ENCODE measurements at places on chromosomes 5 and 9.

- peak; percentile 86 for DNase-seq
Observed at GRCh38 chr5:442335-443238, at the start of gene EXOC3. TSS of gene EXOC3 (plus strand) at chr5:443176. CDS start at chr5:446206, 3,030 bp downstream.

DNA sequence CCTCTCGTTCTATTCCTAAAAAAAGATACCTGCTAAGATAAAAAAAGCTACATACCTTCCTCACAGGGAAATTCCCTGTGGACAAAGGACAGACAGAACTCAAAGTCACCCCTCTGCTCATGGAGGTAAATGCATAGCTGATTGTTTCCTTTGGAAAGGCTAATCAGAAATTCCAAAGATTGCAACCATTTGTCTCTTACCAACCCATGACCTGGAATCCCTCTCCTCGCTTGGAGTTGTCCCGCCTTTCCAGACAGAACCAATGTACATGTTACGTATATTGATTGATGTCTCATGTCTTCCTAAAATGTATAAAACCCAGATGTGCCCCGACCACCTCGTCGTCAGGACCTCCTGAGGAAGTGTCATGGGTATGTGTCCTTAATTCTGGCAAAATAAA, 49.2 kb upstream of the LIFR start:
- DNase-seq, result no peak

DNA sequence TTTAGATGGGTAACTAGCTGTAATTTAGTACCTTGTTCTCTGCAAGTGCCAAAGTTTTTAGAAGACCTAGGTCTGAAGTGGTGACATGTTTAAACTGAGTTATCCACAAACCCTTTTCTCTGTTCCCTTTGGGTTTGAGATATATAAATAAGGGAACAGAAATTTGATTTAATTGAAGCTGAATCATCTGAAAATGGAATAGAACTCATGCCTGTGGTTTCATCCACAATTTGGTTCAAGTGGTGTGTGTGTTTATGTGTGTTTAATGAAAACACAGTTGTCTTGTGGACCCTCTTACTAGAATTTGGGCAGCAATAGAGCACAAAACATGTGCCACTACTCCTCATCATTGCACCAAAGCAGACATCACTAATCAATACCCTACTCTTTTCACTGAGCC, 216.9 kb downstream of the GLIS3 start:
- DNase-seq, result no peak

DNA sequence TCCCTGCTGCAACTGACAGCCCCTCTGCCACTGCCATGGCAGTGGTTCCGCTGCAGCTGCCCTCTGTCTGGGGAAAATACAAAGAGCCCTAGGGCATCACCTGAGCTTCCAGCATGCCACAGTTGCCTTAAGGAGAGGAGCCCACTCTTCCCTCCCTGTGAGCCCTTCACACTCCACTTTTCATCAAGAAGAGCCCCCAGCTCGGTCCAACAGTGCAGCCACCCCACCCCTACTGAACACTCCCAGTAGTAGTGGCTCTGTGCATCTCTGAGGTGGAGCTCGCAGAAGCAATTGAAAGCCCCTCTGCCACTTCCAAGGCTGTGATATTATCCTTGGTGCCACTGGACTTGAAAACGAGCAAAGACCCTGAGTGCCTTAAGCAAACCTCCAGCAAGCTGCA, 696.8 kb upstream of the COX7C start:
- DNase-seq, result no peak

DNA sequence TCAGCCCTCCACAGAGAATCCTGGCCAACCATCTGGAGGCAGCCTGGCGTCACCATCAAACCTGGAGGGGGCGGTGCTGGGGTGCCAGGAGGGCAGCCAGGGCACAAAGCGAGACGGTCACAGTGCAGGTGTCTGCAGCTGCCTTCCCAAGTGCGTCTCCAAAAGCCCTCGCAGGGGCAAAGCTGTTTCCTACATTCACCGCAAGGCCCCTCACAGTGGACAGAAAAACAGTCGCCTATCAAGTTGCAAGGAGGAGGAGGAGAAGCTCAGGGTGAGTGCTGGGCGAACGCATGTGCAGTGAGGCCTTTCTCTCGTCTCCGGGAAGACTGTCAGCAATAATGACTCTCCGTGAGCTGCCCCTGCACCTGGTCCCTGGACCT, 18.0 kb upstream of the LHX3 start:
- DNase-seq, result no peak

GRCh38 chr5:163534492-163535094, 29.2 kb downstream of the MAT2B start:
- no peak for DNase-seq

DNA sequence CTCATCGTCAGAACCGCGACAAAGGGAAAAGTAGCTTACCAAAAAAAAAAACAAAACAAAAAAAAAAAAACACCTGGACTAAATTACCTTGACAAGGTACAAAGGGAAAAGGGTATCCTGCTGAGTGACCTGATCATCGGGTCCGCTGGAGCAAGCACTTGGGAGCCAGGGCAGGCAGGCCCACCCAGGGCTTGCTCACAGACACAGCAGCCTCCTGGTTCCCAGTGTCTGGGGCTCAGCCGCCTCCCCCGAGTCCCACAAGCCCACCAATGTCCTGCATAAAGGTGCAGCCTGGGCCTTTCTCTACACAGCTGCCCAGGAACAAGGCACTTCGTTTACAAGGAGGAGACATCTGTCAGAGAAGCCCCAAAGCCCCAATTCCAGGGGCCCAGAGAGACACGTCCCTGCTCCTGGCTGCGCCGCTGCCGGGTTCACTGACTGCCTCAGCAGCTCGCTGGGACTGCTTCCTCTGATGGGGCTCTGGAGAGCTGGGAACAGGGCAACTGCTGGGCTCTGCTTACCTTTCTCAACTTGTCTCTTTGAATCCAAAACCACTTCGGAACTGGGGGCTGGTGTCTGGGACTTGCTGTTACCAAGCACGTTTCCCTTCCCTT, 63.4 kb downstream of the GOLM1 start:
- no peak for DNase-seq

- DNase-seq, result no peak
Observed at GRCh38 chr5:178435321-178436238, 154.6 kb downstream of the COL23A1 start.

DNA sequence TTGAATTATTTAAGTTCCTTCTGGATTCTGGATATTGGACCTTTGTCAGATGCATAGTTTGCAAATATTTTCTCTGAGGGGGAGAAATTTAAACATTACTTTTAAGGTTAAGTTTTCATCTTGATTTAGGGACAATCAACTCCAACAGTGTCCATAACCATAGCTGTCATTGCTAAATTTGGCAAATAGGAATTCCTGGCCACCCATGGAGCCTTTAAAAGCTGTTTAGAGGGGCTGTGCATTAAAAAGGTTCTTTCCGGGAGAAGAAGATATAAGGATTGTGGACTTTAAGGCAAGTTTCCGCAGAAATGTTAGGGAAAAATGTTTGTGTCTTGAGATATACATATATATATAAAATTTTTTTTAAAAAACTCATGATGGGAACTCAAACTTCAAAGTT, 339.7 kb downstream of the ADAMTS6 start:
- no peak for DNase-seq

- no peak for DNase-seq
Observed at GRCh38 chr9:127680846-127681245, 25.9 kb upstream of the CFAP157 start.

- no peak for DNase-seq
Observed at GRCh38 chr5:102999191-102999590, 120.7 kb downstream of the GIN1 start.

- DNase-seq, result no peak
Observed at GRCh38 chr9:14478175-14479162, 164.5 kb upstream of the NFIB start.

DNA sequence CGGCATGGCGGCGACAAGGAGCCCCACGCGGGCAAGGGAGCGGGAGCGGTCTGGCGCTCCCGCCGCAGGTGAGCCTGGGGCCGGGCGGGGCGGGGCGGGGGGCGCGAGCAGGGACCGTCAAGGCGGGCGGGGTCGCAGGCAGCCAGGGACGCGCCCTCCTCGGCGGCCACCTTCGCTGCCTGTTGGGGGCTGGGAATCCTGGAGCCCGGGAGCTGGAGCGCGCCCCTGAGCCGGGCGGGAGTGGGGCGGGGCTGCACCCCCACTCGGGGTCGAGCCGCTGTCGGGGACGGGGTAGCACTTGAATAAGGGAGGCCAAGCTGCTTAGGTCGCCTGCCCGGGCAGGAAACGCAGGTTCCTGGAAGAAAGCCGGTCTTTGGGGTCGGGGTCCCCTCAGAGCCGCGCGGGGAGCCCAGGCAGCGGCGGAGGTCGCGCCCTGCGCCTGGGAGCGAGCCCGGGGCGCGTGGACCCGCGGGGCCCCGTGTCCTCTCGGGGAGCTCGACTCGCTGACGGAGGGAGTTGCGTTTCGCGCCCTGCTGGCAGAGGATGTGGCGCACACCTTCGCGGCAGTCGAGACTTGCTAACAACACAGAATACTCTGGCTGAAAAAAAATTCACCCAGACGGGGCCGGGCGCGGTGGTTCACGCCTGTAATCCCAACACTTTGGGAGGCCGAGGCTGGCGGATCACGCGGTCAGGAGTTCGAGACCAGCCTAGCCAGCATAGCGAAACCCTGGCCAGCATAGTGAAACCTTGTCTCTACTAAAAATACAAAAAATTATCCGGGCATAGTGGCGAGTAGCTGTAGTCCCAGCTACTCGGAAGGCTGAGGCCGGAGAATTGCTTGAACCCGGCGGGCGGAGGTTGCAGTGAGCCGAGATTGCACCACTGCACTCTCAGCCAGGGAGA, 552 bp downstream of the OTULINL start:
- peak; percentile 88 for DNase-seq

DNA sequence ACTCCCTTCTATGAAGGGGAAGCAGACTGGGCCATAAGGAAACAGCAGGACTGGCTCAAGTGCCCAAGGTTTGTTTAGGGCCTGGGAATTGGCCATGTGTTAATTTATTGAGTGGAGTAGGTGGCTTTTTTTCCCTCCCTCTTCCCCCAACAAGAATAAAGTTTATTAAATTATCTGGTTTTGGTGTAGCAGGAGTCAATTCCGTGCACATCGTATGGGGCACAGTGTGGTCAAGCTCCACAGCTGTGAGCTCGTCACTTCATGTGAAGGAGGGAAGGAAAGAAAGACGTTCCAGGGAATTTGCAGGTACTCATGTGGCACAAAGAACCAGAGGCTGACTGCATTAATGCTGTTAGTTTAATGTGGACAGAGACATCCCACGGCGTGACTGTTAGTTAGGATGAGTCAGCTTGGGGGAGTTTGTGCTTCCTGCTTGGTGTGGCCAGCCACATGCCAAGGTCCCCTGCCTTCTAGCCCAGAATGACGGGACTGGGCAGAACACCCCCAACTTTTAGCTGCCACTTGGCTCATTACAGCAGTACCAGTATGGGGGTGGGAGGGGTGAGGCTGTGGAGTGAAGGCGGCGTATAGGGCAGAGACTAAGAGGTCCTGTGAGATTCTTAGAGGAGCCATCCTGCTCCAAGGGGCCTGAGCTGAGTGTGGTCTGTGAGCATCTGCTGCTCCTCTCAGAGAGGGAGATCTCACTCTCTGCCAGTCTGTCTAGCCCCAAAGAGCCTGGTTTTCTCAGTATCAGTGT, 33.2 kb downstream of the CSF1R start:
- DNase-seq, result no peak

- DNase-seq, result no peak
Observed at GRCh38 chr5:112669328-112669963, 68.2 kb upstream of the APC start.

DNA sequence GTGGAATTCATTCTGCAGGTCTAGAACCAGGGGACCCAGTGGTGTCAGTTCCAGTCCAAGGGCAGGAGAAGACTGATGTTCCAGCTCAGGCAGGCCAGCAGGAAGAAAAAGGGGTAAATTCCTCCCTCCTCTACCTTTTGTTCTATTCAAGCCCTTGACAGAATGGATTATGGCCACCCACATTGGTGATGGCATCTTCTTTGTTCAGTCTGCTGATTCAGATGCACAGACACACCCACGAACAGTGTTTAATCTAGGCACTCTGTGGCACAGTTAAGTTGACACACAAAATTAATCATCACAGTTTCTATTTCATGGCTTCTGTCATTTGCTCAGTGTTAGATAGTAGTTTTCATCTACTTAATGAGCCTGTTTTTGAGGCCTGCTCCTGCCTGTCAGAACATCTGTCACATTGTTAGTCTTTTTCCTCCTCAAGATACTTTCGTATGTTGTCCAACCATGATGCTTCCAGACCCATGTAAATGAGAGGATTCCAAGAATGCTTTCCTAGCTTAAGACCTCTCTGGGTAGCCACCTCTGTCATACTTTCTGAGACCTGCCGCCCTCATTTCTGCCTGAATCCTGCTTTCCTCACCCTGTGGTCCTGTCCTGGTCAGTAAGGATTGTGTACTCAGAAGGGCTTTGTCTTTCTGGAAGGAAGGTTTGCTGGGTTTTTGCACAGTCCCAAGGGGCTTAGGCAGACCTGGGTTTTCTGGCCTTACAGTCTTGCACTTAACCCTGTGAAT, 72.5 kb downstream of the SPIN1 start:
- peak; percentile 25 for DNase-seq

DNA sequence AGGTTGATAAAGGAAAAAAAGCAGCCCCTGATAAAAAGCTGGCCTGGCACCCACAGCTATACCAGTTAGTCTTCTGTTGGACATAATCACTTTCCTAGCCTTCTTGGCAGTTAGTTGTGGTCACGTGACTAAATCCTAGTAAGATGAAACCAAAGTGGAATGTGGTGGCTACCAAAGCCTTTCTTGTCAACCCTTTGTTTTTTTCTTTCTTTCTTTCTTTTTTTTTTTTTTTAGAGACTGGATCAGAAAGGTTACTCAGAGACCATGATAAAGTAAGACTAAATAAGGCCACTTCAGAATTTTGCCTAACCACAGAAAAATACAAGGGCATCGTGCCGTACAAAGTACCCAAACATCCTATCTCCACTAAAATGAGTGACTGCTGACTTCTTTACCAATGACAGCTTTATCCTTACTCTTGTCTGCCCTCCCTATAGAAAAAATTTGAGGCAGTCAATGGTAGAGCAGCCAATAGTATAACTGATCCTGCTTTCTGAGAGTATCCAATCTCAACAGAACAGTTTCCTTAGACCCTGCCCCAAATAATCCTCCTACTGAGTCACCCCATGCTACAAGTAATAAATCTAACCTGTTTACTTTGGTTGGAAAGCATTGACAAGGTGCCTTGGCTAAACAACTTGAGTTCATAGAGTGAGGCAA, 14.2 kb upstream of the KIF27 start:
- no peak for DNase-seq

DNA sequence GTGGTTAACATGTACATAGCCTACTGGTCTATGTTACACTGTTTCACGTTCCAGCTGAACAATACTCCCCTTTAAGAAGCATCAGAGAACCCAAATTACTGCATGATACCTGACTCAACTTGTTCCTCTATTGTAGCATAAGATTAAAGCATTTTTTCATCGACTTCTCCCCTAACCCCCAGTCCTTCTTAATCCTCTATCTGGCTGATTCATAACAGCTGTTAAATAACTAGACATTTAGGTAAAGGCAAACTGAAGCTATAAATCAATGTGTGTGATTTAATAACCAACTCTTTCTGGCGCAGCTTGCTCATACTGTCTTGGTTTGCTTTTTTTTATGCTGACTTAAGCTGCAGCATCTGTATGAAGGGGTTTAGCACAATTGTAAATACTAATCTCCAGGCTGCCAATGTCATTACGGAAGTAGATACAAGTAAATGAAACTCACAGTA, 94.2 kb upstream of the MTAP start:
- DNase-seq, result no peak

- DNase-seq, result no peak
Observed at GRCh38 chr9:88915916-88916315, 75.4 kb upstream of the S1PR3 start.
